ENCODE measurements at places on chromosomes 4 and X. TPM values are rescaled to one million over a fixed set of nuclear protein-coding genes. Genes with fewer than 3 reads are reported as not detected.

Gene AASDH
- total RNA-seq: 12.2 TPM

Gene TMPRSS11A
- not detected for total RNA-seq

Gene MTNR1A
- 1.4 TPM for total RNA-seq

DNA sequence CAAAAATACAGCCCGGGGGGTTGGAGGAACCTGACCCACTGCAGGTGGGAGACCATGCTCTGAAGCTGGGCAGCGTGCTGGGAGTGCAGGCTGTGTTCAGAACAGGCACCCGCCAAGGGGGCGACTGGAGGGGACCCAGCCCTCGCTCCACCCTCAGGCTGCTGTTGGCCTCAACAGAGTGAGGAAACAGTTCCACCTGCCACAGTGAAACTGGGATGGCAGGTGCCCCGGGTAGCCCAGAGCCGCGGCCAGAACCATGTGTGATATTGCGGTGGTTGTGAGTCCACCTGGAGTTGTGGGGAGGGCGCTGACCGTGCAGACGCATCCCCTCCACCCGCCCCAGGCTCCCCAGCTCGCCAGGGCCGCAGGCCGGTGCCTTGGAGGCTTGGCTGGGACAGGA is 45.7 kb upstream of the PSAPL1 start:
- H3K4me3 ChIP-seq: no peak overlapping the region
- no peak overlapping the region for H3K27ac ChIP-seq
- H3K27me3 ChIP-seq: no peaks in the 10 kb centered on the region
- no peak for DNase-seq
- no peaks in the 10 kb centered on the region for H3K4me1 ChIP-seq
- H3K36me3 ChIP-seq: no peaks in the 10 kb centered on the region

Gene REELD1
- total RNA-seq: not detected

GRCh38 chrX:135596495-135596894 is 76.0 kb downstream of the INTS6L start:
- DNase-seq: peak; percentile 72
- no peaks in the 10 kb centered on the region for H3K4me1 ChIP-seq
- no peaks in the 10 kb centered on the region for H3K36me3 ChIP-seq
- no peak overlapping the region for H3K27ac ChIP-seq

Gene NSD2
- total RNA-seq: 69.6 TPM

GRCh38 chr4:11429699-11430045 is 978 bp upstream of the HS3ST1 start:
- no peak overlapping the region for H3K27ac ChIP-seq
- peaks cover 20% of the 10 kb centered on the region for H3K4me1 ChIP-seq
- peak; percentile 32 for DNase-seq
- H3K27me3 ChIP-seq: peaks cover 50% of the 10 kb centered on the region
- no peaks in the 10 kb centered on the region for H3K36me3 ChIP-seq

- H3K27me3 ChIP-seq: no peaks in the 10 kb centered on the region
- H3K4me3 ChIP-seq: no peak overlapping the region
- no peaks in the 10 kb centered on the region for H3K4me1 ChIP-seq
- no peaks in the 10 kb centered on the region for H3K36me3 ChIP-seq
- no peak for DNase-seq
Measured at GRCh38 chr4:119783189-119783983, 154.8 kb upstream of the PDE5A start.

- no peaks in the 10 kb centered on the region for H3K27me3 ChIP-seq
- no peak for DNase-seq
- no peak overlapping the region for H3K4me3 ChIP-seq
- H3K4me1 ChIP-seq: no peaks in the 10 kb centered on the region
Measured at GRCh38 chr4:86181585-86181984, 178.3 kb downstream of the MAPK10 start.

- H3K4me1 ChIP-seq: no peaks in the 10 kb centered on the region
- no peaks in the 10 kb centered on the region for H3K36me3 ChIP-seq
- no peak for DNase-seq
- no peaks in the 10 kb centered on the region for H3K27me3 ChIP-seq
Measured at GRCh38 chr4:6594826-6595355, 19.9 kb downstream of the MAN2B2 start.

DNA sequence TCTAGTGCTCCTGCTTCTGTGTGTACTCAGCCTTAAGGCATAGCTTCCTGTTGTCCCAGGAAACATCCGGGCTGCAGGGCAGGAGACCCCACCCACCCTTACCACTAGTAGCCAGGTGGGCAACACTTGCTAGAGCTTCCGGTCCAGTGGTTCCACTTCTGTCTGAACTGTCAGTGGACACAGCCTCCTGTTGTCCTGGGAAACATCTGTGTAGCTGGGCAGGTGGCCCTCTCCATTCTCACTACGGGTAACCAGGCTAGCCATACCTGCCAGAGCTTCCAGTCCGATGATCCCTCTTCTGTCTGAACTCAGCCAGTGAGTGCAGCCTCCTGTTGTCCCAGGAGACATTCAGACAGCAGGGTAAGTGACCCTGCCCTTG is 372.2 kb downstream of the INPP4B start:
- H3K27ac ChIP-seq: no peak overlapping the region
- no peaks in the 10 kb centered on the region for H3K4me1 ChIP-seq
- no peak for DNase-seq
- H3K4me3 ChIP-seq: no peak overlapping the region

Gene RTL3
- not detected for total RNA-seq

GRCh38 chrX:153761863-153762262 is 2.2 kb upstream of the PLXNB3 start:
- H3K4me1 ChIP-seq: no peaks in the 10 kb centered on the region
- no peak overlapping the region for H3K27ac ChIP-seq
- DNase-seq: no peak

Gene PNMA5
- total RNA-seq: 0.49 TPM

DNA sequence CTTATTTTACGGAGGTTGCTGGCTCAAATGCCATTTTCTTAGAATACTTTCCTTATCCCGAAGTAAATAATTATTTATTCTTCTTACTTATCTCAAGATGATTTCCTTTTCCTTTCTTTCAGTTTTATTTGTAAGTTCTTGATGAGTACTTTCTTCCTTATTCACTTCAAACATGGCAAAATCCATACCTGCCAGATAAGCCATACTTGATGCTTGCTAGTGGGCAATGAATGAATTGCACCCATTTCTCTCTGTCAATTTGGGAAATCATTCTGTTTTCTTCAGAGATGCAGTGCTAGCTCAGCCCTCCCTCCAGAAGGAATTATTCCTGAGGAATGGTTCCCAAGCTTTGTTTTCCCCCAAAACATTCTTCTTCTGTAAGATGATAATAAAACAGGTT is 598.3 kb downstream of the SPRY1 start:
- no peaks in the 10 kb centered on the region for H3K27me3 ChIP-seq
- H3K4me3 ChIP-seq: no peak overlapping the region
- no peaks in the 10 kb centered on the region for H3K4me1 ChIP-seq
- H3K36me3 ChIP-seq: no peaks in the 10 kb centered on the region
- H3K27ac ChIP-seq: no peak overlapping the region
- peak; percentile 49 for DNase-seq

Gene MAB21L2
- total RNA-seq: not detected

Measured in GM23338 (cell line).